ENCODE measurements at places on chromosomes 4 and X. TPM values are rescaled to one million over a fixed set of nuclear protein-coding genes. Genes with fewer than 3 reads are reported as not detected.

GRCh38 chr4:20381005-20381404, 129.3 kb downstream of the SLIT2 start:
- DNase-seq = no peak

DNA sequence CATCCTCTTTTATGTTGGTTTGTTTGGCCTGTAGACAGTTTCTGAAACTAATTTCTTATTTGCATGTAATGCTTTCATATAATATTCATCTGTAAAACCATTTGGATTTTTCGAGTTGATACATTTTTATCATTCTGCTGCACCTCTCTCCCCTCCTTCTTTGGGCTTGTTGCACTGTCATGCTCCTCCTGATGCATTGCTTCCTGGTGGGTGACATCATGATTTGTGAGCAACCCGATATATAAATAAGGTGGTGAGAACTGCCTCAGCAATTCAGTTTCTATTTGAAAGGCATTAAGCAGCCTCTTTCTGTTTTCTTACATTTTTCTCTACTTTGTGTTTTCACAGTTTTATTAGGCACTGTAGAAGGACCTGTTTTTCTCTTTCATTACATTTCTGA, 515.7 kb downstream of the RPA4 start:
- DNase-seq = no peak

DNA sequence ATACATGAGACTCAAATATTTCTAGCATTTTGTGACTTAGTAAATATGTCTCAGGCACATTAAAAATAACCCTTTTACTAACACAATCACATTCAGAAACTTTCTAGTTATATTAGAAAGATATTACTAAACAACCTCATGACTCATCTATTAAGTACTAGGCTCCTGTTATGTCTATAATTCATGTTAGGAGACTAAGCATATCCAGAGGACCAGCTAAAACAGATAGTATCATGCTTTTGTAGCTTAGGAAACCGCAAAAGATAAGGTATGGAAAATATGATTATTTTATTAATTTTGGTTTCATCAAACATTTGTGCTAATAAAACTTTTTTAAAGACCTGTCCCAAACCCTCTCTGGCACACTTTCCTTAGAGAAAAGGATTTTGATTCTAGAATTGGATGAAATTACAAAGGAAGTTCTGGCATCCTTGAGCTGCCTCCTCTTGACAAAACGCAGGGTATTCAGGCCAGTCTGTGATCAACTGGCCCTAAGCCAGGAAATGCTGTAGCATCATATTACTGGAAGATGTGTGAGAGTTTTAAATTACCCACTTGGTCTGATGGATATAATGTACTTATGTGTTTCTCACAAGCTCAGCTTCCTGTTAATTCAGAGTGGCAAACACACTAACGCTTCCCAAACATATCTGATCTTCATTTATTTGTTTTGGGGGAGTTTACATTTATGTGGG, 60.4 kb downstream of the NRK start:
- DNase-seq = no peak

DNA sequence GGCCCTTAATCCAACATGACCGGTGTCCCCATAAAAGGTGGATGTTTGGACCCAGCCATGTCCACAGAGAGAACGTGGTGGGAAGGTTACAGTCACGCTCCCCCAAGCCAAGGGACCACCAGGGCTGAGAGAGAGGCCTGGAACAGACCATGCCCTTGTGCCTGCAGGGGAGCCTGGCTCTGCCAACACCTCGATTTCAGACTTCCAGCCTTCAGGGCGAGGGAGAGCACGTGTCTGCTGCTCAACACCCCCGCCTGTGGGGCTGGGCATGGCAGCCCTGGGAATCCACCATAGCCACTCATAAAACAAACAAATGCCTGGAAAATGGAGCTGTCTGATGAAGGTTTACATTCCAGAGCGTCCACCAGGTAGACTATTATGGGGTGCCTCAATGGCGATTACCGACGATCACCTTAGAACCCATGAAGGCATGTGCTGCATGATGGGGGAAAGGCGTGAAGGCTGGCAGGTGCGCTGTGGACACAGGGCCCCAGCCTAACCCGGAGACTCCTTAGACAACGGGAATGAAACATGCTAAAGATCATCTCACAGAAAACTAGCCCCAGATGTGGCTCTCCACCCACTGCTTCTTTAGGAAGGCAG, 42.3 kb upstream of the HMX1 start:
- DNase-seq = peak; percentile 17

DNA sequence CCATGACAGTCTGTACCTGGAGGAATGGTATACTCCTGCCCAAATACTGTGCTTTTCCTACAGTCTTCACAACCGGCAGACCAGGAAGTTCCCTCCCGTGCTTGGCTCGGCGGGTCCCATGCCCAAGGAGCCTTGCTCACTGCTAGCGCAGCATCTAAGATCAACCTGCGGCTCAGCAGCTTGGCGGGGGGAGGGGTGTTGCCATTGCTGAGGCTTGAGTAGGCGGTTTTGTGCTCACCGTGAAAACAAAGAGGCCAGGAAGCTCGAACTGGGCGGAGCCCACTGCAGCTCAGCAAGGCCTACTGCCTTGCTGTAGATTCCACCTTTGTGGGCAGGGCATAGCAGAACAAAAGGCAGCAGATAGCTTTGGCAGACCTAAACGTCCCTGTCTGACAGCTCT, 152.7 kb downstream of the TEX11 start:
- no peak for DNase-seq

GRCh38 chrX:101999644-102000539, 68.1 kb upstream of the ZMAT1 start:
- no peak for DNase-seq

DNA sequence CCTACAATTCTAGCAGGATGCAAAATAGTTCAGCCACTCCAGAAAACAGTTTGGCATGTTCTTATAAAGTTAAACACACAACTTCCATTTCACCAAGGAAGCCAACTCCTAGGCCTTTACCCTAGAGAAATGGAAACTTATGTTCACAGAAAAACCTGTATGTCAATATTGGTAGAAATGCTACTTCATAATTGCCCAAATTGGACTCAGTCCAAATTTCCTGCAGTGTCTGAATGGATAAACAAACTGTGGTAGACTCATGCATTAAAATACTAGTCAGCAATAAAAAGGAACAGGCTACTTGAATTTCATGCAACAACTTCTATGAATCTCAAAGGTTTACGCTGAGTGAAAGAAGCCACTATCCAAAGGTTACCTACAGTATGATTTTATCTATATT, 1738.8 kb upstream of the IGFBP7 start:
- no peak for DNase-seq

DNA sequence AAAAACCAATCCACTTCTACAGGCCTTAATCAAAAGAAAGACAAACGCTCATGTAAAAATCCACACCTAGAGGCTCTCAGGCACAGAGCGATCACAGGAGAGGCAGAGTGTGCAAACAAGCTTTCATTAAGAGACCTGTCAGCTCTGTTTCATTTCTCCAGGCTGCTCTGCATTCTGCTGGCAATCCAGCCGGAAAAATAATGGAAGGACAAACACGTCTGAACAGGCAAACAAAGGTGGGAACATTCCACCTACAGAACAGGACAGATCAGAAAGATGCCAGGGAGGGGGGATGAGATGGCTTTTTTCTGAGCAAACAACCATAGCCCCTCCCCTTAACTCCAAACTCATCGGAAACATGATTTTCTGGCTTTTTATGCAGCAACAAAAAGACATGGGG, 9.7 kb downstream of the SOD3 start:
- no peak for DNase-seq

- no peak for DNase-seq
Observed at GRCh38 chr4:40722576-40723161, 27.1 kb upstream of the NSUN7 start.

GRCh38 chr4:32499171-32499570, 1779.0 kb downstream of the PCDH7 start:
- DNase-seq = no peak

The SSX2 gene
- total RNA-seq = not detected

The ZFYVE28 gene
- 0.70 TPM for total RNA-seq

The JCHAIN gene
- not detected for total RNA-seq

The SH2D1A gene
- not detected for total RNA-seq

The TMEM150C gene
- 5.0 TPM for total RNA-seq

The SPANXB1 gene
- not detected for total RNA-seq

The DNAAF6 gene
- not detected for total RNA-seq
